ENCODE measurements at places on chromosomes 11 and 22.

- DNase-seq, result no peak
These were observed 858.7 kb upstream of the CHORDC1 start for GRCh38 chr11:91081440-91082043.

DNA sequence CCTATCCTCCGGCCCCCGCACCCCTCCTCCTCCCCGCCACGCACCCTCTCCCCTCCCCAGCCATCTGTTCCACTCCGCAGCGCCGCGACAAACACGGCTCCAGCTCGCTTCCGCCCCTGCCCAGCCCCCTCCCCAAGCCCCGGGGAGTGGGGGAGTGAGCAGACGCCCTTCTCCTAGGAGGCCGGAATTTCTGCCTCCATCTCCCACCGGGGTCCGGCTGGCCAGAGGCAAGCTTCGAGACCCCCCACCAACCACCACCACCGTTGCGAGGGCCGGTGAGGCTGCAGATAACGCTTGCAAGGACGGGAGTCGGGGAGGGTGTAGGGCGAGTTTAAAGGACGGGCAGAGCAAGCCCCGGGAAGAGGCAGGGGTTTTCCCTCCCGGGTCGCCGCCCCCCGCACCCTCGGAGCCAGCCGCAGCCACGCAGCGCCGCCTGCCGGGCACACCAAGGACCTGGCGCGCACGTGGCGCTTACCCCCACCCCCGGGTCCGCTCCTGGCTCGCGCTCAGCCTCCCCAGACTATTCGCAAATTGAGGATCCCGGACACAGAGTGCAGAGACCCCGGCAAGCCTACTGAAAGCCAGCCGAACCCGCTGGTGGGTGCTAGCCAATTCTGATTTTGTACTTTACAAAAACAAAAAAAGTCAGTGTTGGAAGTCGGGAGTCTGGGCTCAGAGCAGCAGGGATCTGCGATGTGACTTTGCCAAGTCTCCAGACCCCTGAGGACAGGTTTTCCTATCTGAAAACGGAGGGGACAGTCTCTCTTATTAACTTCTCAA, 22.6 kb downstream of the RTN4RL2 start:
- peak; percentile 42 for DNase-seq

DNA sequence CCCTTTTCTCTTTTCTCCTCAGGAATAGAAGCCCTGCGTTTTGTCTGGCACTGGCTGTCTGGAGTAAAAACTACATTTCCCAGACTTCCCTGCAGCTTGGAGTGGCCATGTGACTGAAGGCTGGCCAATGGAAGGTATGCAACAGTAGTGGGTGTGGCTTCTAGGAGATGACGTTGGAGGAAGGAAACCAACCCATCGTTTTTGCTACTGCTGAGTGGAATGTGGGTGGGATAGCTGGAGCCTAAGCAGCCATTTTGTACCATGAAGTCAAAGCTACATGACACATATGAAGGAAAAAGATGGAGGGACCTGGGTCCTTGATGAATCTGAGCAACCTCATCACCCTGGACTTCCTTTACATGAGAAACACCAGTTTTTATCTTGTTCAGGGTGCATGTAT, 19.6 kb downstream of the FGF3 start:
- DNase-seq, result no peak

GRCh38 chr11:132538642-132539041, 993.7 kb downstream of the OPCML start:
- DNase-seq, result no peak

DNA sequence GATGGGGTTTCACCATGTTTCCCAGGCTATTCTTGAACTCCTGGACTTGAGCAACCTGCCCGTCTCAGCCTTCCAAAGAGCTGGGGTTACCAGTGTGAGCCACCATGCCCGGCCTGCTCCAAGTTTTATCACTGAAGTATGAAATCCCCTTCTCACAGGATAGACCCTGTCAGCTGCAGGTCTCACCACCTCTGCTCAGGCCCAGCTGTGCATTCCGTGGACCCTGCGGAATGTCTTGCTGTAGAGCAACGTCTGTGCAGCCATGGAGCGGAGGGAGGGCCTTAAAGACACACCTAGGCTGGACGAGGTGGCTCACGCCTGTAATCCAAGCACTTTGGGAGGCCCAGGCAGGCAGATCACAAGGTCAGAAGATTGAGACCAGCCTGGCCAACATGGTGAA, 625.4 kb downstream of the BRD1 start:
- no peak for DNase-seq

DNA sequence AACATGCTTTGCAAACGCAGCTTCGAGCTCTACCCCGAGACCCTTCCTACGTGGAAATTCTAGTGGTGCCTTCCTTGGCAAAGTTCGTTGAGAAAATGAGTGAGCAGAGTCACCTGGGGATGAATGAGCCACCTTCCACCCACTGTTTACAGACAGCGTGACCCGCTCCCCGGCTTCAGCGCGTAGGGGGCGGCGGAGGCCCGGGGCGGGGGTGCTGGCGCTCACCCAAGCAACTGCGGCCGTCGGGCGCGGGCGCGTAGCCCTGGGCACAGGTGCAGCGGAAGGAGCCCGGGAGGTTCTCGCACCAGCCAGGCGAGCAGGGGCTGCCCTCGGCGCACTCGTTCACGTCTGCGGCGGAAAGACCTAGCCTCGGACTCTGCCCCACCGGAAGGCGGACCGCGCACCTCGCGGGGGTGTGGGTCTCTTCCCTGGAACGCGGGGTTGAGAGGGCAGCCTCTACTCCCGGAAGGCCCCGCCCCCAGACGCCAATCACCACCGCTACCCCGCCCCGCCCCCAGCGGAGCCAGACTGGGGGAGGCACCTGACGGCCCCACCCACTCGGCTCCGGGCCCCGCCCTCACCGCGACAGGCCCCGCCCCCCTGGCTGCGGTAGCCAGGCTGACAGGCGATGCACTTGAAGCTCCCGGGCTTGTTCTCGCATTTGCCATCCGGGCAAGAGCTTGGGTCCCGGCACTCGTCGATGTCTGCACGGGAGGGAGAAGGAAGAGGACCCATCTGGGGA, 11.8 kb downstream of the LTBP3 start:
- DNase-seq, result peak; percentile 96

- DNase-seq, result no peak
These were observed 4.1 kb upstream of the FAR1 start for GRCh38 chr11:13664351-13664750.

DNA sequence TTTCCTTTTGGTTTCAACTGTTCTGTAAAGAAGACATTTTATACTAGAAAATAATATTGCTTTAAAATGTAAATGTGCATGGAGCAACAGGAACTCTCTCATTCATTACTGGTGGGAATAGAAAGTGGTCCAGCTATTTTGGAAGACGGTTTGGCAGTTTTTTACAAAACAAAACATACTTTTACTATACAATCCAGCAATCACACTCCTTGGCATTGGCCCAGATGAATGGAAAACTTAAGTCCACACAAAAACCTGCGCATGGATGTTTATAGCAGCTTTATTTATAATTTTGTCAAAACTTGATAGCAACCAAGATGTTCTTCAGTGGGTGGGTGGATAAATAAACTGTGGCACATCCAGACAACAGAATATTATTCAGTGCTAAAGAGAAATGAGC, 49.9 kb upstream of the SEPTIN5 start:
- DNase-seq, result no peak

- DNase-seq, result no peak
These were observed 1.4 kb downstream of the SPCS2 start for GRCh38 chr11:74950374-74950969.

DNA sequence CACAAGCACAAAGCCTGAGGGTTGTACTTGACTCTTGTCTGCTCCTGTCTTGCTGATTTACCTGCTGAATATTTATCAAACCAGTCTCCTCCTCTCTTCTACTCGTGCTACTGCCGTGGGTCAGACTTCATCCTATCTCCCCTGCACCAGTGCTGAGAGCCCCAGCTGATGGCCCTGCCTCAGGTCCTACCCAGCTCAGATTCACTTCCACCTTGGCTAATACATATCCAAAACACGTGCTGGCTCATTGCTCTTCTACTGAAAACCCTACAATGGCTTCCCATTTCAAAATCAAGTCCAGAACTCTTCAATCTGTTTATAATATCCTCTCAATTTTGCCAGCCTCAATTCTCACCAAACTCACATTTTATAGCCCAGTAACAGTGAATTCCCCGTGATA, 48.3 kb downstream of the RAB30 start:
- DNase-seq, result no peak

- no peak for DNase-seq
These were observed 1.4 kb downstream of the HTR3B start for GRCh38 chr11:113906038-113906437.

DNA sequence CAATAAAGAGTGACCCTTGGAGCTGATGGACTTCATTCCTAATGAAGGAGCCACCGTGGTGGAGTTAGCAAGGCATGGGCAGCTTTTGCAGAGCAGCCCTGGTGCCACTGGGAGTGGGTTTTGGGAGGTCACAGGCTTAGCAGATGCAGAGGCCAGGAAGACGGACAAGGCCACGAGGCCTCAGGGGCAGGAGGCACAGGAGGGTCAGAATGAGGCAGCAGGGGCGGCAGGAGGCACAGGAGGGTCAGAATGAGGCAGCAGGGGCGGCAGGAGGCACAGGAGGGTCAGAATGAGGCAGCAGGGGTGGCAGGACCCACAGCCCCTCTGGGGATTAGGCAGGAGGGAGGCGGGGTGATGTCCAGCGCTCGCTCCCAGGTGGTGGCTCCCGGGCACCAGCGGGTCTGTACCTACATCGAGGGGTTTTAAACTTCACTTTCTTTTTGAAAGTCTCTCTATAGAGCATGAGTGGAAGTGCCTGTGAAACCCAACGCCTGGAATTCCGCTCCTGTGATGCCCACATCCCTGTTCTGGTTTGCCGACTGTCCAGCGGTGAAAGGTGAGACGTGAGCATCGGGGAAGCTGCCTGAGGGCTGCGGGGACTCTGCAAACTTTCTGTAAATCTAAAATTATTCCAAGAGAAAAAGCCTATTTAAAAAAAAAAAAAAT, 521.6 kb downstream of the BRD1 start:
- DNase-seq, result no peak

GRCh38 chr11:46305295-46305694, 27.8 kb downstream of the CREB3L1 start:
- no peak for DNase-seq

DNA sequence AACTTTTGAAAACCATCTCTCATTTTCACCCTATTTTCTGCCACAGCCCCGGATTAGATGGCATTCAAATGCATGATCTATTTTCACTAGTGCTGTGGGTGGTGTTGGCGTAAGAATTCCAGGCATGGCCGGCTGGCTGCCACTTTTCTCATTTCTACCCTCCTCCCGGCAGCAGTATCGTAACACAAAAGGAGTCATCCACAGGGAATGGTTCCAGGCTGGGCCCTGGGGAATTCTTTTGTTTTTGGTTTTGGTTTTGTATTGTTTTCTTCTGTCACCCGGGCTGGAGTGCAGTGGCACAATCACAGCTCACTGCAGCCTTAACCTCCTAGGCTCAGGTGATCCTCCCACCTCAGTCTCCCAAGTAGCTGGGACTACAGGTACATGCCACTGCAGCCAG, 13.8 kb downstream of the JAML start:
- DNase-seq, result no peak

GRCh38 chr22:20532256-20532993, 25.0 kb downstream of the MED15 start:
- no peak for DNase-seq

GRCh38 chr11:47327025-47327424, 25.5 kb downstream of the MYBPC3 start:
- DNase-seq, result no peak

- no peak for DNase-seq
These were observed 180.3 kb downstream of the EFCAB6 start for GRCh38 chr22:43631846-43632245.

- no peak for DNase-seq
These were observed 30.2 kb downstream of the ARHGEF17 start for GRCh38 chr11:73338279-73338678.

- DNase-seq, result no peak
These were observed 203.5 kb upstream of the E2F8 start for GRCh38 chr11:19444231-19444630.

- no peak for DNase-seq
These were observed 57.5 kb upstream of the RBFOX2 start for GRCh38 chr22:36086170-36086490.

DNA sequence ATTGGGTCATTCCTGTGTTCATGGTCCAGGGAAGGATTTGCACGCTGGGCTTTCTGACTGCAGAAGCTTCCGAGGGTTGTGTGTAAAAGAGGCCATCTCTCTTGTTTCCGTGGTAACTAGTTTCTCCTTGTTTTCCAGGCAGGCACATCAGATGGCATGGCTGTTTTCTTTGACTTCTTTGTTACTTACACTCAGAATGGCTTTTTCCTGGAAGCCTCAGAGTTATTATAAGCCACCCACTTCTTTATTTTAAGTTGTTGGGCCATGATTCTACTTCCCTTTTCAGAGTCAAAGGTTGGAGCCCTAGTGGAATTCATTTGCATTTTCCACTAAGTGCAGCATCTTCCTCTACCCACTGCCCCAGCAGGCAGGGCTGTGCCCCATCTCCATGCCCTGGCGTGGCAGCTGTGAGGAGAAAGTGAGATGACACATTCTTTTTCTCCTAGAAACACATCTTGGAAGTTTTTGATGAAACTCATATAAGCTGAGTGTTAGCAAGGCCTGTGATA, 94.9 kb downstream of the PRR5L start:
- DNase-seq, result no peak

- no peak for DNase-seq
These were observed 708 bp downstream of the SCO2 start for GRCh38 chr22:50524676-50525103.

DNA sequence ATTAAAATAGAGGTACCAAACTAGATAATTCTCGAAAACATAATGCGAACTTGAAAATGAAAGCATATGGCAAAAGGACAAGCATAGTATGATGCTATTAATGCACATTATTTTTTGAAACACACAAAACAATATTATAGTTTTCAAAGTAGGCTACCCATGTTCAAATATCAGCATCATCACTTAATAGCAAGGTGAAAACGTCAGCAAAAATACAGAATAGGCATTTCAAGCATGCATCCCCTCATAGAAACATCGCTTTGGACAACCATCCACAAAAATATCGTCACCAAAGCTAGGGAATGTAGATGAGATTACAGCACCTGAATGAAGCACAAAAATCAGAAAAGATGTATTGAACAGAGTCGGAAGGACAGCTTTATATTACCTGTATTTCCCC, 814.5 kb upstream of the LRRC4C start:
- DNase-seq, result no peak

DNA sequence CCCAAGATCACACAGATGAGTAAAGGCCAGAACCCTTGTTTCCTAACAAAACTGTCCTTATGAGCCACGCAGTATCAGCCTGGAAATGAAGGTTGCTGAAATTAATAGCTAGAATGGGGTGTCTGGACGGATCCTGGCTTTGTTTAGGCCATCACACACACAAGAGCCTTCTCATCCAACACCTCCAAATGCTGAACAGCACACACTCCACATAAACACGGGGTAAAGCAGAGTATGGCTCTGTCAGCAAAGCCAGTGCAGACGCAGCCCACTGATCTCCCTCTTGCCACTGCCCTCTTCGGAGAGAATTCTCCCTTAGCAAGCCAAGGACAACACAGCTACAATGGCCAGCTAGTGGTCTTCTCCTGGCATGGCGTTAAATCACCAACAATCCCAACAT, 392.6 kb upstream of the SYN3 start:
- no peak for DNase-seq

DNA sequence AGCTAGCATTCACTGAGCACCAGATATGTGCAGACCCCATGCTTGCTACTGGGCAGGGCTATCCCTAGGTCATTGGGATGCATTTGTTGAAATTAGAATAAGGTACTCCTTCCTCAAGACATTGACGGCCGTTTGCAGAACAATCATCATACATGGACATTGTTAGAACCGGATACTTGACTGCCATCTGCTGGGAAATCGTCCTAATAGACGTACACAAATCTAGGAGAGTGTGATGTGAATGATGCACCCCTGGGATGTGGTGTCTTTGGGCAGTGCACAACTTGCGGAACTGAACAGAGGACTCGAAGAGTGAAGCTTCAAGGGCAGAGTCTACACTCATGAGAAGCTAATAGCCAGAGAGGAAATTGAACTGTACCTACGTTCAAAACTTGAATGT, 35.9 kb downstream of the MYO18B start:
- no peak for DNase-seq
